Upper lobe of right lung (tissue), 1 donor: ENCODE measurements at places on chromosomes 1 and 21. TPM values are rescaled to one million over a fixed set of nuclear protein-coding genes. Genes with fewer than 3 reads are reported as not detected.
A peak's percentile ranks its signal among the peaks of the same experiment; 100 is the strongest.

DNA sequence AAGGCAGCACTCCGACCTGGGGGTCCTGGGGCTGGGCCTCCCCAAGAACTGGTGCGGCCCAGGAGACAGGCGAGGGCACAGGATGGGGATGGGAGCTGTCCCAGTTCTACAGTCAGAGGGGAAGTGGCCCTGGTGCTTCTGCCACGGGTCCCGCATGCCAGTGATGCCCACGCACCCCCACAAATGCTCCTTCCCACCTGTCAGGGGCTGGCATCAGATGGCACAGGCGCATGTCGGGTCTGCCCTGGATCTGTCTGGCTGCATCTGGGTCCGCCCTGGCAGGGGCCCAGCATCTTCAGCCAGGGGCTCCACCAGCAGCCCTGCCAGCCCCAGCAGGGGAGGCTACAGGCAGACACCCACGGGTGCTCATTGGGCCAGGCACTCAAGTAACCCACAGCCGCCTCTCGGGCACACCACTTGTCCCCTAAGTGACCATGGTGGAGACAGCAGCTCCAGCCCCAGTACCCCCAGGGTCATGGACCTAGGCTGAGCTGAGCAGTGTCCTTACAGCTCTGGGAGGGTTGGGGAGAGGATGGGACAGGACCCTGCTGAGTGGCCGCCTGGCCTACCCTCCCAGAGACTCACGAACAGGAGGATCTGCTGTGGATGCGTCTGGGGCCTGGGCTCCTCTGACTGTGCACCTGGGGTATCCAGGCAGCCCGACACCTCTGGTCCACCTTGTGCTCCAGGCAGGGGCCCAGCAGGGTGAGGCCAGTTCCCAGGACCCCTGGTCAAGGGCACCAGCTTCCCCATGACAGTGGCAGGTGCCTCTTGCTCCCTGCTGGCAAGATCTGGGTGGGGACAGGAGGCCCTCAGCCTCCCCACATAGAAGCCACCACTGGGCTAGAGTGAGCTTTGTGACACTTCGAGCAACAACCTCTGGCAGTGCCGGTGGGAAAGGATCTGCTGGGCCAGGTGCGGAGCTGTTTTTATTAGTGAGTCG lies 5.4 kb downstream of the SMIM1 start:
- peaks cover 42% of the 10 kb centered on the region for H3K36me3 ChIP-seq
- no peak for DNase-seq
- no peak overlapping the region for H3K4me3 ChIP-seq
- no peak overlapping the region for H3K27ac ChIP-seq
- H3K27me3 ChIP-seq: no peaks in the 10 kb centered on the region
- H3K4me1 ChIP-seq: peaks cover 5% of the 10 kb centered on the region

S100A10 gene
- total RNA-seq: 643 TPM

DNA sequence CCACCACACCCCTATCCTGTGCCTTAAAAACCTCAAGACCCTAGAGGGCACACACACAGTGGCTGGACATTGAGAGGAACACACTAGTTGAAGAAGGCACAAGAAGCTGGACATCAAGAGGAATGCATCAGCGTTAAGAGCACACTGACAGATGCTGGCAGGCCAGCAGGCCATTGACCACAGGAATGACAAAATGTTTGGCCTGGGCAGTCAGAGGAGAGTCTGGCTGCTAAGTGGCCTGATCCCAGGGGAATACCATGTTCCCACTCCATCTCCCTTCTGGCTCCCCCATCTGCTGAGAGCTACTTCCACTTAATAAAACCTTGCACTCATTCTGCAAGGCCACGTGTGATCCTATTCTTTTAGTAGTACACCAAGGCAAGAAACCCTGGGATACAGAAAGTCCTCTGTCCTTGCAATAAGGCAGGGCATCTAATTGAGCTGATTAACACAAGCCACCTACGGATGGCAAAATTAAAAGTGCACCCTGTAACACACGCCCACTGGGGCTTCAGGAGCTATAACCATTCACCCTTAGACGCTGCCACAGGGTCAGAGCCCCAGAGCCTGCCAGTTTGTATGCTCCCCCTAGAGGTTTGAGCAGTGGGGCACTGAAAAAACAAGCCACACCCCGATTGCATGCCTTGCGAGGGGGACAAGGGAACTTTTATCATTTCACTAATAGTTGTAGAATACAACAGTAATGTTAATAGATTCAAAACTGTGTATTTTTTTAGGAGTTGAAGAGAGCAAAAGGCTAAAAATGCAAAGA lies 1216.1 kb upstream of the NCAM2 start:
- H3K27me3 ChIP-seq: no peaks in the 10 kb centered on the region
- no peak overlapping the region for H3K27ac ChIP-seq
- no peaks in the 10 kb centered on the region for H3K4me1 ChIP-seq
- no peaks in the 10 kb centered on the region for H3K36me3 ChIP-seq
- H3K4me3 ChIP-seq: no peak overlapping the region

SHISA4 gene
- total RNA-seq: 8.6 TPM

PLXNA2 gene
- total RNA-seq: 98.5 TPM

DMRTA2 gene
- total RNA-seq: not detected

- peaks cover 88% of the 10 kb centered on the region for H3K4me1 ChIP-seq
- H3K27me3 ChIP-seq: no peaks in the 10 kb centered on the region
- H3K36me3 ChIP-seq: no peaks in the 10 kb centered on the region
- no peak for DNase-seq
These were observed 47.2 kb upstream of the ECE1 start for GRCh38 chr1:21337454-21337927.

RGSL1 gene
- total RNA-seq: not detected

DNA sequence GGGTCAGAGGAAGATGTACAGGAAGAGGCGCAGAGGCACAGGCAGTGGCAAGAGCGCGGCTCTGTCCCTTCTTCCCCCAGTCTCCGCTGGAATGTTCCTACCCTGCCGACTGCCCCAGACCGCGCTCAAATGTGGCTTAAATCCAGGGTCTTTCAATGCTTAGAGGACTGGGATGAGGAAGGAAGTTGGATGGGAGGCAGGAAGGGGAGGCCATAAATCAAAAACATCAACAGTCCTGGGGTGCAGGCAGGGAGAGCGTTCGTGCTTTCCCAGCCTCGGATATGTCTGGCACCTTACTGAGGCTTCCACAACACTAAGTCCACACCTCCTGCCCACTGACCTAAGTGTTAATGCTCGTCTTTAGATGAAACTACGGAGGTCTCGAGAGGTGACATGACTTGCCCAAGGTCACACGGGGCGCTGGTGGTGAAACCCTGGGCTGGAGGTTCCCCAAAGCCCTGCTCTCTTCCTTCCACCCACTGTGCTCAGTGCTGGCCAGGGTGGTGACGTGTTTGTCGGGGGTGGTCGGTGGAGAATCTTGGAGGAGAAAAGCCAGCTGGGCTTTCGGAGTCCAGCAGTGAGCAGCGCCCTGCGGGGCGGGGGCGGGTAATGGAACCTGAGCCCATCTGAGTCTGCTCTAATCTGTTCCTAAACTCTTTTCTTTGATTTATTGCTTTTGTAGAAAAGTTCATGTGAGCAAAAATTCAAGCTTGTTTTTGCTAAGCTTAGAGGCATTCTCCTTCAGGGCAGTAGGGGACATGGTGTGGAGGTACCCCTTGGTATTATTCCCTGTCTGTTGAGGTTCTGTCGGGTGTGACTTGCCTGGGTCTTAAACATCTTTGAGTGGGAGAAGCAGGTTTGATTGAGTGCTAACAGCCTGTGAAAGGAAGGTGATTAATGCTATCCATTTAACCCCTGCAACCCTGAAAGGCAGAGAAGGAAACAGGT lies 708 bp downstream of the CDA start:
- H3K4me3 ChIP-seq: peak overlapping the region; percentile 29
- DNase-seq: peak; percentile 80
- peaks cover 16% of the 10 kb centered on the region for H3K4me1 ChIP-seq

- no peak for DNase-seq
- no peaks in the 10 kb centered on the region for H3K36me3 ChIP-seq
- H3K27ac ChIP-seq: no peak overlapping the region
- peaks cover 44% of the 10 kb centered on the region for H3K4me1 ChIP-seq
- no peaks in the 10 kb centered on the region for H3K27me3 ChIP-seq
These were observed 136.1 kb upstream of the EDN2 start for GRCh38 chr1:41620365-41621169.

ALG14 gene
- 3.4 TPM for total RNA-seq

GRCh38 chr1:29368936-29369932 lies 132.9 kb downstream of the PTPRU start:
- no peak overlapping the region for H3K4me3 ChIP-seq
- peaks cover 7% of the 10 kb centered on the region for H3K27me3 ChIP-seq
- no peaks in the 10 kb centered on the region for H3K4me1 ChIP-seq

GRCh38 chr1:224640587-224640986 lies 24.5 kb downstream of the CNIH3 start:
- no peak overlapping the region for H3K27ac ChIP-seq
- no peaks in the 10 kb centered on the region for H3K36me3 ChIP-seq
- H3K4me3 ChIP-seq: no peak overlapping the region
- DNase-seq: no peak

GRCh38 chr21:41381731-41382130 lies 19.9 kb downstream of the MX2 start:
- no peak for DNase-seq
- no peaks in the 10 kb centered on the region for H3K36me3 ChIP-seq
- no peak overlapping the region for H3K27ac ChIP-seq
- no peaks in the 10 kb centered on the region for H3K27me3 ChIP-seq

FNDC7 gene
- not detected for total RNA-seq

- H3K27ac ChIP-seq: no peak overlapping the region
- H3K36me3 ChIP-seq: peaks cover 4% of the 10 kb centered on the region
- no peak overlapping the region for H3K4me3 ChIP-seq
- H3K27me3 ChIP-seq: no peaks in the 10 kb centered on the region
- no peak for DNase-seq
- peaks cover 31% of the 10 kb centered on the region for H3K4me1 ChIP-seq
These were observed 18.4 kb downstream of the BCAR3 start for GRCh38 chr1:93663208-93663614.

GRCh38 chr21:27681841-27682240 lies 715.0 kb upstream of the ADAMTS5 start:
- no peaks in the 10 kb centered on the region for H3K27me3 ChIP-seq
- H3K36me3 ChIP-seq: no peaks in the 10 kb centered on the region
- no peak overlapping the region for H3K27ac ChIP-seq
- DNase-seq: no peak

GRCh38 chr1:225469051-225469450 lies 41.2 kb upstream of the LBR start:
- no peak overlapping the region for H3K4me3 ChIP-seq
- DNase-seq: peak; percentile 27
- H3K36me3 ChIP-seq: no peaks in the 10 kb centered on the region
- no peak overlapping the region for H3K27ac ChIP-seq
- no peaks in the 10 kb centered on the region for H3K27me3 ChIP-seq
- peaks cover 17% of the 10 kb centered on the region for H3K4me1 ChIP-seq

GRCh38 chr21:26351661-26352060 lies 181.1 kb upstream of the APP start:
- H3K4me3 ChIP-seq: no peak overlapping the region
- no peak for DNase-seq
- no peaks in the 10 kb centered on the region for H3K27me3 ChIP-seq
- no peak overlapping the region for H3K27ac ChIP-seq
- no peaks in the 10 kb centered on the region for H3K36me3 ChIP-seq

DNA sequence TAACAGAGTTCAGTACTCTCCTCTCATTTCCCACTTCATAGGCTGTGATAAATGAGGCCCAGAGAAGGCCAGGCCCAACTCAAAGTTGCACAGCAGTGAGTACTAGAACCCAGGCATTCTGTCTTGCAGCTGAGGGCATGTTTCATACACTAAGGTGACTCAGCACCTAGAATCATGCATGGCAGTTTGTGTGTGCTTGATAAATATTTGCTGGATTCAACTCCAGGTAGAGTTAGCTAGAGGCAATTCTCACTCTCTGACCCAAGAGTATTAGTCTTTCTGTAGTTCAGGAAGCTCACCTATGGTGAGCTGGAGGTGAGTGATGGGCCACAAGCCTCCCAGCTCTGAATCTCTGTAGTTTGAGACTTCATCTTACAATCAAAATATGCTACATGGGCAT lies 10.7 kb downstream of the NKAIN1 start:
- no peak for DNase-seq
- peaks cover 4% of the 10 kb centered on the region for H3K27me3 ChIP-seq
- H3K4me3 ChIP-seq: no peak overlapping the region
- H3K36me3 ChIP-seq: no peaks in the 10 kb centered on the region
- H3K4me1 ChIP-seq: no peaks in the 10 kb centered on the region

GRCh38 chr1:42732126-42732680 lies 7.8 kb downstream of the CLDN19 start:
- no peak overlapping the region for H3K27ac ChIP-seq
- H3K4me3 ChIP-seq: no peak overlapping the region
- H3K27me3 ChIP-seq: no peaks in the 10 kb centered on the region
- H3K4me1 ChIP-seq: no peaks in the 10 kb centered on the region

- no peak within 1 kb of the TSS for H3K4me3 ChIP-seq
- H3K27me3 ChIP-seq: no peaks in the 10 kb centered on the region
- no peak within 1 kb of the TSS for H3K27ac ChIP-seq
- H3K36me3 ChIP-seq: no peaks in the 10 kb centered on the region
These were observed at the start of gene LELP1 for GRCh38 chr1:153203130-153203529. Gene LELP1, plus strand, starts transcription at chr1:153203430. Its CDS starts 1,278 bp downstream, at chr1:153204708.

BCAR3 gene
- total RNA-seq: 23.5 TPM

GRCh38 chr1:1052003-1052840 lies 21.9 kb downstream of the RNF223 start:
- DNase-seq: no peak
- H3K27ac ChIP-seq: no peak overlapping the region
- no peaks in the 10 kb centered on the region for H3K4me1 ChIP-seq
- H3K4me3 ChIP-seq: no peak overlapping the region

DNA sequence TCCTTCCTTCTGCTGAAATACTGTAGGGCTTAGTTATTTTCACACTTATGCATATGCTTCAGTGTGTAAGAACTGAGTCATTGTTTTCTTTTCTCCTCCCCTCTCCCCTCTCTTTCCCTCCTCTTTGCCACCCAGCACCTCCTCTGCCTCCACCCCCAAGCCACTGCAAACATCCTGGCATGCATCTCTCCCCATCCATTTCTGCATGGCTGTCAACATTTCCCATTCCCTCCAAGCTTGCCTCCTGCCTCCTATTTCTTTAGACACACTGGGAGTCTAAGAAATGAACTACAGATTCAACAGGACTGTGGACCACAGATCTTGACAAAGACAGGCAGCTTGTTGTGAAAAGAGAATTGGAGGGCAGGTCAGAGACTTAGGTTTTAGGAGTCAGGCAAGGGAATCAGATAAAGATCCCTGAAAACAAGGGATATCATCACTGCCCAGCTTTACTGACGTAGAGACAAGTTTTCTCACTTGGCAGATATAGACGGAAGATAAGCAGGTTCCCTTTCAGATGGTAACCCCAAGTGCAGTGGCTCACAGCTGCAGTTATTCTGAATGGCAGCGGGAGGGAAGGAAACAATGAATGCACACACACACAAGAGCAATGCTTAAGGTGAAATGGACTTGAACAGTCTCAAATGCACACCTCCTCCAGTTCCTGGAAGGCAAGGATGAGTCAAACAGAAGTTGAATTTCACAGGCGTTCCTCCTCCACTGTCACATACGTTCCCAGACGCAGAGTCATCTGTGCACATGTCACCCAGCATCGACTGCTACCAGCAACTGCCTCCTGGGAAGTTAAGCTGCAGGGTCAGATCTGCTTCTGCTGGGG lies 56.1 kb downstream of the HIVEP3 start:
- H3K4me3 ChIP-seq: no peak overlapping the region
- no peaks in the 10 kb centered on the region for H3K27me3 ChIP-seq
- no peaks in the 10 kb centered on the region for H3K4me1 ChIP-seq
- DNase-seq: no peak
- H3K27ac ChIP-seq: no peak overlapping the region

SLC5A9 gene
- total RNA-seq: 4.7 TPM

RBBP5 gene
- total RNA-seq: 16.6 TPM

GRCh38 chr1:83764209-83764608 lies 234.7 kb downstream of the TTLL7 start:
- H3K4me3 ChIP-seq: no peak overlapping the region
- no peaks in the 10 kb centered on the region for H3K27me3 ChIP-seq
- H3K27ac ChIP-seq: no peak overlapping the region
- DNase-seq: no peak

POU3F1 gene
- total RNA-seq: not detected
